ENCODE measurements at places on chromosomes 16 and 17.

GRCh38 chr16:2816751-2817339 lies at the start of gene PRSS21:
Gene PRSS21, plus strand, starts transcription at chr16:2817237. Its CDS starts 32 bp downstream, at chr16:2817269.
- peak within 1 kb of the TSS; percentile 32 for H3K4me3 ChIP-seq
- H3K36me3 ChIP-seq = no peaks in the 10 kb centered on the region
- H3K27ac ChIP-seq = peak within 1 kb of the TSS; percentile 42
- no peaks in the 10 kb centered on the region for H3K27me3 ChIP-seq
- H3K4me1 ChIP-seq = no peaks in the 10 kb centered on the region
- DNase-seq = no peak

- no peak for DNase-seq
- no peaks in the 10 kb centered on the region for H3K4me1 ChIP-seq
Measured at GRCh38 chr17:7538050-7538449, 10.8 kb upstream of the TNFSF12 start.

DNA sequence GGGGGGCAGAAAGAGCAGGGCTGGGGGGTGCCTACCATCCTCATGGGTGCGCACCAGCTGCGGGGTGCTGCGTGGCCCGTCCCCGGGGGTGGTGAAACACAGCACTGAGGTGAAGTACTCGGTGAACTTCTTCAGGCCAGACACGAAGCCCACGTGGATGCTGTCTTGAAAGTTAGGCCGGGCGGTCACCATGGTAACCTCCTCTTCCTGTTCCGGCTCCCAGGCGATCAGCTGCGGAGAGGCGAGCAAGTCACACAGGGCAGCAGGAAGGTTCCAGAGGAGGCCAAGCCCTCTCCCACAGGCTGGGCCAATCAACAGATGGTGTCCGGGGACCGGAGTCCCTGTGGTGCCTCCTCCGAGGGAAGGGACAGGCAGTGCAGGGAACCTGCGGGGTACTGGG lies 90.1 kb upstream of the CDC42EP4 start:
- no peaks in the 10 kb centered on the region for H3K27me3 ChIP-seq
- no peak overlapping the region for H3K4me3 ChIP-seq
- H3K4me1 ChIP-seq = no peaks in the 10 kb centered on the region
- no peaks in the 10 kb centered on the region for H3K36me3 ChIP-seq
- peak; percentile 36 for DNase-seq

- H3K4me1 ChIP-seq = no peaks in the 10 kb centered on the region
- no peak for DNase-seq
- no peaks in the 10 kb centered on the region for H3K27me3 ChIP-seq
- no peak overlapping the region for H3K27ac ChIP-seq
Measured at GRCh38 chr17:42028791-42029127, 8.9 kb downstream of the NKIRAS2 start.

Data from Peyer's patch (tissue), 4 donors.